ENCODE measurements at places on chromosomes 13 and 19.
A peak's percentile ranks its signal among the peaks of the same experiment; 100 is the strongest.

DNA sequence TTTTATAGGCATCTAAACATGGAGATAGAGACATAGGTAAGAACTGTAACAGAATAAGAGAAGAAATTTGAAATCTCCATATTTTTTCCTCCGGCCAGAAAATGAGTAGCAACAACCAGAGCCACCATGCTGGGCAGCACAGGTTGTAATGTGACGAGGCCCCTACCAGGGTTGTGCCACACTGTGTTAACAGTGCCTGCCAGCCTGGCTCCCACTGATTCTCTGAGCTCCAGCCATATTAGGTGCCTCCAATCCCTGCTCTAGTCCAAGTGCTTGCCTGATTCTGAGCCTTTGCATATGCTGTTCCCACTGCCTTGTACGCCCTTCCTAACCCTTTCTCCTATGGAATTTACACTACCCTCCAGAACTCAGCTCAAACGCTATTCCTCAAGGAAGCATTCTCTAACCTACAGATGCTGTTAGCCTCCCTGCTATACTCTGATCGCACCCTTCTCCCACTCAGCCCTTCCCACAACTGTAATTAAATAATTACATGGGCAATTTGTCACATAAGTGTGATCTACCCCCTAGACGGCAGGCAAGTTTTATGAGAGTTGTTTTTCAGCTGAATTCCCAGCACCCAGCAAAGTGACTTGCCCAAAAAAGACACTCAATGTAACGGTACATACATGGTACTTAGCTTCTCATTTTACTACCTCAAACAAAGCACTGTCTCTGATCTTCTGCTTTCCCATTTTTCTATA is 37.6 kb upstream of the STARD13 start:
- no peak for DNase-seq

DNA sequence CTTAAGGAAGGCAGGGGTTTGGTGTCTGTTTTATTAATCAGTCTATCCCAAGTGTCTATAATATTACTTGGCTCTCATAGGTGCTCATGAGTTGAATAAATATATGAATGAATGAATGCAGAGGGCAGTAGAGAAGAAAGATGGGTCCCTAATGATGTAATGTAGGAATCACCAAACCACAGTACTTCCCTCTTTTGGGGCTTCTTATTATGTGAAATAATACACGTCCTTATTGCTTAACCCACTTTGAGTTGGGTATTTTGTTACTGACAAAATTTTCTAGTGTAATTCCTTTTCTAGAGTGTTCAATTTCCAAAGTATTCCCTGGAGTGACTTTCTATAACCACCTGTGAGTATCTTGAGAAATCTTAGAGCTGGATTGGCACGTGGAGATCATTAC is 13.2 kb downstream of the KLK5 start:
- DNase-seq, result no peak

- no peak for DNase-seq
Observed at GRCh38 chr13:51739027-51739764, 64.8 kb downstream of the DHRS12 start.

GRCh38 chr13:45402641-45403040 is 15.5 kb downstream of the SLC25A30 start:
- no peak for DNase-seq

DNA sequence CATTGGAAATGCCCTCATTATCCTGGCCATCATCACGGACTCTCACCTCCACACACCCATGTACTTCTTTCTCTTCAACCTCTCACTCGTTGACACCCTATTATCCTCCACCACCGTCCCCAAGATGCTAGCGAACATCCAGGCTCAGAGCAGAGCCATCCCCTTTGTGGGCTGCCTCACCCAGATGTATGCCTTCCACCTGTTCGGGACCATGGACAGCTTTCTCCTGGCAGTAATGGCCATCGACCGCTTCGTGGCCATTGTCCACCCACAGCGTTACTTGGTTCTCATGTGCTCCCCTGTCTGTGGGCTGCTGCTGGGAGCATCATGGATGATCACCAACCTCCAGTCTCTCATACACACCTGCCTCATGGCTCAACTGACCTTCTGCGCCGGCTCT is 5.2 kb downstream of the OR1I1 start:
- DNase-seq, result no peak

DNA sequence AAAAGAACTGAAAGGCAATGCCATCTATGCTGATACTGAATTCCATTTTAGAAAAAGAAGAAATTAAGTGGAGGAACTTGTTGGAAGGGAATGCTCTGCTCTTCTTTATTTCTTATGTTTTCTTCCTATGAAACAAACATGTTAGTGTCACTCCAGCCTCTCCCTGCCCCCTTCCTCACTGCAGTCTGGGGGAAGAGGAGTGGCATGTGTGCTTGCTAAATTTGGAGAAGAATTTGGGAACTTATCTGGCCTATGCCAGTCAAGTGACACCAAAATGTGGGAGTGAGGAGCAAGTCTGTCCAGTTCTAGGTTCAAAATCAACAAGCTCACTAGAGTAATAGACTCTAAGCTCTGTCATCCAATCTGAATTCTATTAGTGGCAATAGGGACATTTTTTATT is 214.6 kb downstream of the RBM26 start:
- no peak for DNase-seq

GRCh38 chr13:81770868-81771505 is 1430.1 kb upstream of the SPRY2 start:
- no peak for DNase-seq

DNA sequence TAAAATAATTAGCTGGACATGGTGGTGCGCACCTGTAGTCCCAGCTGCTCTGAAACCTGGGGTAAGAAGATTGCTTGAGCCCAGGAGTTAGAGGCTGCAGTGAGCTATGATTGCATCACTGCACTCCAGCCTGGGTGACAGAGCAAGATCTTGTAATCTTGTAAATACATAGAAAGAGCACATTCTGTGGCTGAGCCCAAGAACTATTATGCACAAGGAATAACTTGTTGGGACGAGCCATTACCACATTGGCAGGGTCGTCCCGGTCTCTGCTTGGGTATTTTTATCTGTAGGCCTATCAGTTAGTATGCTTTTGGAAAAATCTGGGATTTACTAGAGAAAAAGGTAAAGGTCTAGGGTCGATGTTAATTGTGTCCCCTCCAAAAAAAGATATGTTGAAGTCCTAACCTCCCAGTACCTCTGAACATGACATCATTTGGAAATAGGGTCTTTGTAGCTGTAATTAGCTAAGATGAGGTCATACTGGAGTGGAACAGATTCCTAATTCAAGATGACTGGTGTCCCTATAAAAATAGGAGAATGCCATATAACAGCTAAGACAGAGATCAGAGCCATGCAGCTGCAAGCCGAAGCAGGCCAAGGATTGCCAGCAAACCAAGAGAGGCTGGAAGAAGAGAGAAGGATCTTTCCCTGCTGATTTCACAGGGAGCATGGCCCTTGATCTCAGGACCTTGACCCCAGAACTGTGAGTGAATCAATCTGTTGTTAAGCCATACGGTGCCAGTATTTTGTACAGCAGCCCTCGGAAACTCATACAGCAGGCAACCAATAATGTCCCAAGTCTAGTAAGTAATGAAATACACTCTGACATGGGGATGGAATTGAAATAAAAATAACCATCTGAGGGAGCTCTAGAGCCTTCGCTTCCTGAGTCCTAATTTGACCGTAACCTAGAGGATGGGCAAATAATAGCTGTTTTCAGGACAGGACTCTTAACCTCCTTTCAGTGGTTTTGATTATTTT is 77.0 kb downstream of the TM9SF2 start:
- no peak for DNase-seq

GRCh38 chr19:38036707-38037611 is 130.0 kb downstream of the SIPA1L3 start:
- DNase-seq, result no peak

- DNase-seq, result no peak
Observed at GRCh38 chr13:69947582-69947981, 160.0 kb upstream of the ATXN8OS start.

GRCh38 chr13:78443839-78444238 is 159.5 kb downstream of the POU4F1 start:
- DNase-seq, result no peak

GRCh38 chr19:17829855-17830566 is 8.7 kb upstream of the INSL3 start:
- no peak for DNase-seq

GRCh38 chr19:5142725-5143097 is 173.8 kb downstream of the KDM4B start:
- DNase-seq, result no peak

GRCh38 chr19:5691822-5692722 is 2.0 kb downstream of the RPL36 start:
- peak; percentile 74 for DNase-seq

DNA sequence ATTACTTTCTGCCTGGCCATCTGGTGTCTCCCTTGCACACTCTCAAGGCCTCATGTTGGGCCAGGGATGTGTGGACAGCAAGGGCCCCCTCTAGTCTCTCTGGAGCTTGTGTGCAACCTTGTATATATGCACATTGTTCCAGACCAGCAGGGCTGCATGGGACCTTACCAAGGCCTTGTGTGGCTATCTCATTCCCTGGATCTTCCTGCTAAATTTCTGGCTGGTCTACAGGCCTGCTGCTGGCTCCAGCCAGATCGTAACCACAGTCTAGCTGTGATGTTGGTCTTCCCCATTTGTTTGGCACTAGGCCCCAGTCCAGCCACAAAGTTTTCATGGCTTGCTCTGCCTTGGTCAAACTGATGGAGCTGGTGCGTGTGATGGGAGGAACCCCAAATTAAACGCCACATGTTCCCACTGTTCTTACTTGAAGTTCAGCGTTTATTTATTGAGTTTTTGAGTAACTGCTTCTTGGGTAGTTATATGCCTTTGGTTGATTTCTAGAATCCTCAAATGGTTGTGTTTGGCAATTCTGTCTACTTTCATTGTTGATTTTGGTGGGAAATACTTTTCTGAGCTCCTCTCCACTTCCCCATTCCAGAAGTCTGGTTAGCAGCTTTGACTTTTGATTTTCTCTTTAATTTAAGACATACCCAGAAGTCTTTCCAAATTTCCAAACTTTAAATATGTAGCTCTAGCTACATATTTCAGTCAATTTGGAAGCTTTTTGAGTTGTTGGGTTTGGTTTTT is 56.4 kb downstream of the SIPA1L3 start:
- DNase-seq, result no peak

GRCh38 chr19:56142897-56143434 is 1.9 kb downstream of the ZNF444 start:
- DNase-seq, result no peak

- peak; percentile 48 for DNase-seq
Observed at GRCh38 chr13:39263033-39263432, 224.8 kb downstream of the NHLRC3 start.

DNA sequence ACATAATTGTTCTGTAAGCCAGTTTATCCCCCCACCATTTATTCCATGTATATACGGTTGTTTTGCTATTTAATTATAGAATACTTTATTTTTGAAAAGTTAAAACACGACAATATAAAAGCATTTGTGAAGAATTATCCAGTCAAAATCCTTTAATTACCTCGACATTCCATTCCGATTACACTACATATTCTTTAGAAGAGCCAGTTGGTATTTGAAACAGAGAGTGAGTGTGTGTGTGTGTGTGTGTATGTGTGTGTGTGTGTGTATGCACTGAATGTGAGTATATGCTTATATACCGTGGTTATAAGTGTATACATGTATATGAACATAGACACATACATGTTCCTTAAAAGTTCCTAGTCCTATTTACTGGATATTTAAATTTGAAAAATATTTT is 87.8 kb upstream of the KLF5 start:
- DNase-seq, result peak; percentile 7

DNA sequence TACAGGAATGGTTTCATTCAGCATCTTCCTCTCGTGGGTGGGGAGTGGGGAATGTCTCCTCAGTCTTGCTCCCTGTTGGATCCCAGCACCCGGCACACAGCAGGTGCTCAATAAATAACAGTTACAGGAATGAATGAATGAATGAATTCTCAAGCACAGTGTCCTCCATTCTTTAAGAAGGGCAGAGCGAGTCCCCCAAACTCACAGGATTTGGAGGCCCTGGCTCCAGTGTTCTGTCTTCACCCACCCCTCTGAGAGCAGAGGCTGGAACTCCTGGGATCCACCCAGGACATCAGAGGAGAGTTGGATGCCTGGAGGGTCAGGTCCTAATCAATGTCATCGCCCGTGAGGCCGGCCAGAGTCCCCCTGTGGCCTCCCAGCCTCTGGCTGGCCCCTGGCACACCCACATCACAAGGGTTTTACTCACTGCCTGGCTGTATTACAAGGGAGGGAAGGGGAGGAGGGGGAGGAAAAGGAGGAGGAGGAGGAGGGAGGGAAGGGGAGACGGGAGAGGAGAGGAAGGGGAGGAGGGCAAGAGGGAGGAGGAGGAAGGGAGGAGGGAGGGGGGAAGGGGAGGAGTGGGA is 8.7 kb upstream of the CREB3L3 start:
- no peak for DNase-seq

DNA sequence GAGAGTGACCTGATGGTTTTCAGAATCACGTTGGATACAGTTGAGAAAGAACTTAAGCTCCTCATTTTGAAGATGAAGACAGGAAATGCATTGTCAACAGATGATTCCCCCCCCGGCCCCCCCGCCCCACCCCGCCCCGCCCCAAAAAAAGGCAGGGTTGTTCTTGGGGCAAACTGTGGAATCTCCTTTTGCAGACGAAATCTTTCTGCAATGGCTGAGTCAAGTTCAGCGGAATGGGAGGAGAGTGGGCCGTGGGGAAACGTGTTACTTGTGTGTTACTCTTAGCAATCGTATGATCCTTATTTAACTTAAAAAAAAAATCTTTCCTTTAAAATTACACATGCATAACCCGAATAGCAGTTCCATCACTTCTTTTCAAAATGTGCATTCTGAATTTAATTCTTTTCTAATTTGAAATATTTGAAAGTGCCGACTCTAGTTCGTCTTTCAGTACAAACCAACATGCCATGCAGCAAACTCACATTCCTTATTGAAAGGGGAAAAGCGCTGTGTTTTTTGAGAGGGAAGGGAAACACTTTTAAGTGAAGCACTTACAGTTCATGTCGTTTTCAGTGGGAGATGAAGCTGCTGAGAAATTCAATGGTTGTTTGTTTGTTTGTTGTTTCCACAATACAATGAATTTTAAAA is 348.5 kb upstream of the ARGLU1 start:
- no peak for DNase-seq

DNA sequence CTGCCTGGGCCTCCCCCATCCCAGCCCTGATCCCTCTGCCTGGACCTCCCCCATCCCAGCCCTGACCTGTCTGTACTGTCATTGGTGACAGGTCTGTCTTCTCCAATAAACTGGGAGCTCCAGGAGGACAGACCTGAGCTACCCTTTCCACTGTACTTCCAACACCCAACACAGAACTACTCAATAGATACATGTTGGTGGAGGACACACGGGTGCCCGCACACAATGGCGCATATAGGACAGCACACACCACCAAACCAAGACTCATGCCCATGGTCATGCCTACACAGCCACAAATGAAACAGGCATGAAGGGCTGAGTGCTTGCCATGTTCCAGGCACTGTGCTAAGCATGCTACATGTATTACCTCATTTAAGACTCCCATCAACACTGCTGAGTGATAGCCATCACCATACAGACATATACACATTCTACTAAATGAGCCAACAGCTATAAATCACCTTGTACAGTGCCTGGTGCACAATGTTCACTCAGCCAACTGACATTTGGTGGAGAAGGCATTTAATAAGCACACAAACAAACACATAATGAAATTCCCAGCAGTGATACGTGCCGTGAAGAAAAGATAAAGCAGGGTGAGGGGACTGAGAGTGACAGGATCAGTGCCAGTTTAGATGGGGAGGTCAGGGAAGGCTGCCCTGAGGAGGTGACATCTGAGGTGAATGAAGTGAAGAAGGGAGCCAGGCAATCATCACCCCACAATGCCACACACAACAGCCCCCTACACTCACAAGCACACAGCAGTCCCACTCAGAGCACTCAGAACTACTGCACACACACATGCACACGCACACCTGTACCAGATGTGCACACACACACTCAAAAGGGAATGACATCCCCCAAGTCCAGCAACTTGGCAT is 857 bp downstream of the POU2F2 start:
- DNase-seq, result no peak

GRCh38 chr13:18954254-18954653 is 227.4 kb downstream of the TUBA3C start:
- DNase-seq, result no peak

Measured in RKO (cell line).